CD4-positive, alpha-beta T cell treated with Interleukin-17A for 4 hours (primary cell): ENCODE measurements at places on chromosomes 11 and 22.
A peak's percentile ranks its signal among the peaks of the same experiment; 100 is the strongest.

GRCh38 chr11:69280451-69280850 lies 13.5 kb upstream of the MYEOV start:
- no peak for DNase-seq

DNA sequence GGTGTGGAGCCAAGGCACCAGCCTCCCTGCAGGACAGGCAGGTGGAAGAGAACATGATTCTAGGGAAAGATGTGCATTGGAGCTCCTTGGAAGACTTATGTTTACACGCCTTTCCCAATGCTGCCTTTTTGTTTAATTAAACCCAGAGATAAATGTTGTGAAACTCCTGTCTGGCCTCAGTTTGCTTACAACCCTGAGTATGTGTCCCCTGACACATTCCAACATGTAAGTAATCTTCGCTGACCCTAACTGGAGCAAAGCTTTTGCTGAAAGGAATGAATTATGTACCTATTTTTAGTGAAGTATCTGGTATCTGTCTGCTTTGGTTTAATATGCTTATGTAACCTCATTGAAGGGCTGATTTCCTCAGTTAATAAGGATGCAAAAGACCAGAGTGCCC lies 56.7 kb downstream of the APIP start:
- DNase-seq = no peak

- no peak for DNase-seq
Observed at GRCh38 chr11:20762116-20762844, 92.9 kb downstream of the NELL1 start.

DNA sequence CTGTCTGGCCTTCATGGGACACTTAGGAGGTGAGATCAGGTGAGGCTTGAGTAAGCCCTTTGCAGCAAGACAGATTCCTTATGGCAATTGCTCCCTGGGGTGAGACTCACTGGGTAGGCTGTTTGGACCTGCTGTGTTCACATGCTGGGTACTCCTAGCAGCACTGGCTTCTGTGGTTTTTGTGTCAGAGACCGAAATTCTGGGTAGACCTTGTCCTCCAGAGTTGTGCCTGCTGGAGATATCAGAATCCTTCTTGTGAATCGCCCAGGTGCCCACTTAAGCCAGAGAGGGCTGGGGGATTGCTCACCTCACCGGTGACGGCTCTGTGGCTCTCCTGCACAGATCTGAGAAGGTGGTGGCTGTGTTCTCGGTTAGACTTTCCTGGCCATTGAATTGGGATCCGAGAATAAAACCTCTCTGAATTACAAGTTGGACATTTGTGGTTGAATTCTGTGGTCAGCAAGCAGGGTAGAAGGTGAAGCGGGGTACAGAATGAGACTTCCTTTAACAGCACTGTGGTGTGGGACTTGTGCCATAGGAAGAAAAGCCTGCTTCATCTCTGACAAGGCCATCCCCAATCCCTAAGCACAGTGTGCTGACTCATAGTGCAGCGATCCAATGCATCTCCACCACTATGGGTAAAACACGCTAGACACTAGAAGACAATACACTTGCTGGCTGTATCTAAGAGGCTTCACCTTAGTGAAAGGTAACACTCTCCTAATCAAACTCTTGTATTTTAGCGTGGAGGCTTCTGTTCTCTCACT lies 52.5 kb upstream of the TTC12 start:
- no peak for DNase-seq

GRCh38 chr22:45692549-45692948 lies 20.9 kb downstream of the ATXN10 start:
- no peak for DNase-seq

- peak; percentile 74 for DNase-seq
Observed at GRCh38 chr11:721741-722345, 15.8 kb downstream of the EPS8L2 start.
